ENCODE measurements at places on chromosomes 5 and 9. TPM values are rescaled to one million over a fixed set of nuclear protein-coding genes. Genes with fewer than 3 reads are reported as not detected.

DDX4 gene
- 0.18 TPM for total RNA-seq

AQP7 gene
- 1.7 TPM for total RNA-seq

SHOC1 gene
- not detected for total RNA-seq

IPPK gene
- total RNA-seq: 7.8 TPM

IL3 gene
- total RNA-seq: not detected

DNA sequence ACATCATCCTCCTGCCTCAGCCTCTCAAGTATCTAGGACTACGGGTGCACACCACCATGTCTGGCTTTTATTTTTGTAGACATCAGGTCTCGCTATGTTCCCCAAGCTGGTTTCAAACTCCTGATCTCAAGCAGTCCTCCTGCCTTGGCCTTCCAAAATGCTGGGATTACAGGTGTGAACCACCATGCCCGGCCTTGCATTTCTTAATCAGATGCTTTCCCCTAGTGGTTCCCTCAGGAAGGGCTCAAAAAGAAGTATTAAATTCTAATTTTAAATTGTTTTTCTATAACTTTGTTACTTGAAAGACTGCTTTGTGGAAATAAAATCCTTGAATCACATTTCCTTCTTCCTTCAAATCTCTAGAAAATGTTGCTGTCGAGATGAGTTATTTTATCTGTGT, 79.5 kb upstream of the ROR2 start:
- H3K4me1 ChIP-seq: no peaks in the 10 kb centered on the region
- peaks cover 13% of the 10 kb centered on the region for H3K36me3 ChIP-seq
- no peak for DNase-seq
- no peak overlapping the region for H3K27ac ChIP-seq
- H3K27me3 ChIP-seq: no peaks in the 10 kb centered on the region

DNA sequence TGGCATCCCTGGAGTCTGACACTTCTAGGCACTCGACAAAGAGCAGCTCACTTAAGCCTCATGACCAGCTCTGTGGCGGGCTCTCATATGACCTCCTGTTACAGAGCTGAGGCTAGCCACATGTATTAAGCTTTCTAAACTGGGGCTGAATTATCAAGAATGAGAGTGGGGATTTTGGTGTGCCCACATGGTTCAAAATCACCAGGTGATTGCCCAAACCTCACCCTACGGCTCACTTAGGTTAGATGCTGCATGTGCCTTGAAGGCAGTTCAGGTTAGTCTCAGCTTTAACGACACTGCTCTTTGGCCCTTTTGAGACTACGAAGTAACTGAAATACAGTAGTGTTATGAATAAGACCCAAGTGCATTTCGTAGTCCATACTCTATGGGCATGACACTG, 39.4 kb upstream of the SMIM32 start:
- H3K36me3 ChIP-seq: no peaks in the 10 kb centered on the region
- H3K27me3 ChIP-seq: peaks cover 33% of the 10 kb centered on the region
- H3K27ac ChIP-seq: no peak overlapping the region
- no peak overlapping the region for H3K4me3 ChIP-seq
- H3K4me1 ChIP-seq: peaks cover 10% of the 10 kb centered on the region
- no peak for DNase-seq

DNA sequence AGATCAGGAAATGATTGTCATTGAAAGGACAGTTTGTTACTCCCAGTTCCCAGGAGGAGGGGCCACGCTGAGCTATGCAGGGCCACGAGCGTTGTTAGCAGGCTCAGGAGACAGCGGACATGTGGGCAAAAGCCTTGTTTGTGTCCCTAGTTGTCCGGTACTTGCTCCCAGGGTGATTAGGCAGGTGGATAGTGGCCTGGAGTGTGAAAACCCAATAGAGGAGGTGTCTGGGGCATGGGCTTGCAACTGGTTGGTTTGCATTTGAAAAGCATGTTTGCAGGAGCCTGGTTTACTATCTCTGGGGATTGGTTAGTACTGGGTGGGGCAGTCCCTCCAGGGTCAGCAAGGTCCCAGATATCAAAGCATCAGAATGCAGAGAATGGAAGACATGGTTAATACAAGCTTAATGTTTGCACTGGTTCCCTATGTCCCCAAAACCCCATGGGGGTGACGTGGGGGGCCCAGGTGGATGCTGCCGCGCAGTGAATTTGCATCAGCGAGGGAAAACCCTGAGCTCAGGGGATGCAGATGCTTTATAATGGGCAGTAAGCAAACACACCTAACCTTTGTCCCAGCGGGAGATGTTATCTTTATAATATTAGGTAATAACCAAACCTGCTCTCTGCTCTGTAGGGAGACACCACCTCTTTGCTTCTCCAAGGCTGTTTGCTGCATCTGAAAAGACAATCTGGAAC, 39.7 kb downstream of the ROPN1L start:
- H3K27me3 ChIP-seq: no peaks in the 10 kb centered on the region
- peak overlapping the region; percentile 37 for H3K27ac ChIP-seq
- DNase-seq: no peak
- no peak overlapping the region for H3K4me3 ChIP-seq

DNA sequence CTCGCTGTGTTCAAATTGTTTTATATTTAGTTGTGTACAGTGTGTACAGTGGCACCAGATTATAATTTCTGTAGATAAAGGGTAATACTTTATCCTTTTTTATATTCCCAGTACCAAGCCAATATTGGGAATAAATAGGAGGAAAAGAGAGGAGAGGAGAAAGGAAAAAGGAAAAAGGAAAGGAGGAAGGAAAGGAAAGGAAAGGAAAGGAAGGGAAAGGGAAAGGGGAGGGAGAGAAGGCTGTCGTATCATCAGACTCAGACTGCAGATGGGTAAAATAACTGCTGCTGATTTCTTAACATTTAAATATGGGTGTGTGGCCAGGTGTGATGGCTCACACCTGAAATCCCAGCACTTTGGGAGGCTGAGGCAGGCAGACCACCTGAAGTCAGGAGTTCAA, 51.0 kb downstream of the C5orf22 start:
- H3K36me3 ChIP-seq: peaks cover 8% of the 10 kb centered on the region
- no peak overlapping the region for H3K27ac ChIP-seq
- no peaks in the 10 kb centered on the region for H3K4me1 ChIP-seq
- H3K27me3 ChIP-seq: no peaks in the 10 kb centered on the region

GRCh38 chr9:7936163-7936562, 136.6 kb upstream of the DMAC1 start:
- no peak overlapping the region for H3K27ac ChIP-seq
- DNase-seq: no peak
- peaks cover 5% of the 10 kb centered on the region for H3K4me1 ChIP-seq
- H3K36me3 ChIP-seq: no peaks in the 10 kb centered on the region

- no peaks in the 10 kb centered on the region for H3K4me1 ChIP-seq
- no peaks in the 10 kb centered on the region for H3K36me3 ChIP-seq
- H3K4me3 ChIP-seq: no peak overlapping the region
- H3K27me3 ChIP-seq: no peaks in the 10 kb centered on the region
Measured at GRCh38 chr9:134853893-134854292, 26.7 kb upstream of the FCN2 start.

GRCh38 chr9:2916382-2916985, 72.6 kb upstream of the PUM3 start:
- no peaks in the 10 kb centered on the region for H3K36me3 ChIP-seq
- DNase-seq: no peak
- H3K27me3 ChIP-seq: peaks cover 73% of the 10 kb centered on the region
